Osteocyte (in vitro differentiated cells): ENCODE measurements at places on chromosomes 3 and 15. TPM values are rescaled to one million over a fixed set of nuclear protein-coding genes. Genes with fewer than 3 reads are reported as not detected.
A peak's percentile ranks its signal among the peaks of the same experiment; 100 is the strongest.

GP9 gene
- not detected in 2 replicates for total RNA-seq

ABHD17C gene
- 14.4 and 17.7 TPM in 2 replicates for total RNA-seq

GRCh38 chr3:134852893-134853351 lies 57.9 kb downstream of the EPHB1 start:
- H3K4me1 ChIP-seq: no peaks in the 10 kb centered on the region
- no peak overlapping the region for H3K27ac ChIP-seq
- no peak overlapping the region for H3K4me3 ChIP-seq
- DNase-seq: no peak
- no peaks in the 10 kb centered on the region for H3K27me3 ChIP-seq

DNA sequence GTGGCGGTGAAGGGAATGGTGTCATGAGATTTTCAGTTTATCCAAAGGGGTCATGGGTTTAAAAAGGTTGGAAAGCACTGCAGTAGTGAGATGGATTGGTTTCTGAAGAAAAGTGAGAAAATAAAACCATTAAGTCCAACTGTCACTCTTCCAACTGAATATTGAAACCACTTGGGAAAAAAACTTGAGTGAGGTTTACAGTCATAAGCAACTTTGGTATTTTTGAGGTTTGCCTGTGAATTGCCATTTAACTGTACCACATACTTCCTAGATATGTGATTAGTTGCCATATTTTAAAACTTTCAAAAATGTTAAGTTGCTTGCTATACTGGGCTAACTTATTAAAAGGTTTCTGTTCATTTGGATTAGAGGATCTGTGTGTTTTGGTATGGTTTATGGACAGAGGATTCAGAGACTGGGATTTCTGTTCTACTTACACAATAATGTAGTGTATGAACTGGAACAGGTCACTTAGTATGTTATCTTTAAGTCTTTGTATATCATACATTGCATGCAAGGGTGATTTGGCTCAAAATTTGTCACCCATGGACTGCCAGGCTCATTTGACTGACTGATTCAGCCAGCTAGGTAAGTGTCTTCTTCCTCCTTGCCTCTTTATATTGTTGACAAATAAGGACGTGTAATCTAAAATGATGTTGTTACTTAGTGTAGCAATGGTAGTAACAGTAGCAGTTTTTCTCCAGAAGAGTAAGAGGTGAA lies 201.4 kb upstream of the EOMES start:
- H3K4me1 ChIP-seq: no peaks in the 10 kb centered on the region
- no peak overlapping the region for H3K4me3 ChIP-seq
- peaks cover 5% of the 10 kb centered on the region for H3K27me3 ChIP-seq
- no peak for DNase-seq
- no peaks in the 10 kb centered on the region for H3K36me3 ChIP-seq
- H3K27ac ChIP-seq: no peak overlapping the region

DNA sequence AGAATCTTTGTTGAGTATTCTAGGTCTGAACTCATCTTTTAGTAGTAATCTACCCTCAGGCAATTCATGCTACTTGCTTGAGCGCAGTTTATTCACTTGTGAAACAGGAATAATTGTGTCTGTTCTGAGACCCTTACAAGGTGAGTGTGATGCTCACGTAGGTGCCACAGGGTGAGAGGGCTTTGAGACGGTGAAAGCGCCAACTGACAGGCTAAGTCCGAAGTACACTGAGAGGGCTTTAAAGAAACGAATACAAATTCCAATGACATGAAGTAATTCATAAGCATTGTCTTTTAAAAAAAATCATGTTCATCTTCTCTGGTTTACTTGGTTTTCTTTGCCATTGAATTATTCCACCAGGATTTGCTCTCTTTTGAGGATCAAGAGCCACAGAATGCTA lies 393.7 kb upstream of the RGMA start:
- no peak overlapping the region for H3K4me3 ChIP-seq
- H3K27ac ChIP-seq: no peak overlapping the region

GRCh38 chr3:176088962-176089383 lies 1108.3 kb downstream of the TBL1XR1 start:
- no peak overlapping the region for H3K4me3 ChIP-seq
- no peaks in the 10 kb centered on the region for H3K27me3 ChIP-seq
- H3K36me3 ChIP-seq: peaks cover 9% of the 10 kb centered on the region
- no peak for DNase-seq
- peaks cover 10% of the 10 kb centered on the region for H3K4me1 ChIP-seq

DNA sequence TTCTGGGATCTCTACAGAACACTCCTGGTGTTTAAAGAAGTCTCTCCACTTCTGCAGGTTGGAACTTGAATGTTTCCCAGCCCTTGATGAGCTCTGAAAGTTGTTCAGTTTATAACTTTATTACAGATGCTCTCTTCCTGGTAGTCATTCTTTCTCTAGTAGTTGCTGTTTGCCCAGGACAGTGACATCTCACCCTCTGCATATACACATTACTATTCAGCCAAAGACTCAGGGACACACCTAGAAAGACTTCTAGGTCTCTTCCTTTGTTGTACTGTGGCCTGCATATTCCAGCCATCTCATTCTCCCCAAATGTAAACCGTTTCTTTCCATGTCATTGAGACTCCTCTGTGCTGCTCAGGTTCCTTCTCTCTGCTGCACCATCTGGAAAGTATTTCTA lies 76.7 kb downstream of the MITF start:
- H3K27me3 ChIP-seq: no peaks in the 10 kb centered on the region
- DNase-seq: no peak
- H3K27ac ChIP-seq: no peak overlapping the region

GRCh38 chr3:8970971-8971589 lies 7.8 kb upstream of the RAD18 start:
- no peak overlapping the region for H3K27ac ChIP-seq
- H3K36me3 ChIP-seq: no peaks in the 10 kb centered on the region
- H3K27me3 ChIP-seq: no peaks in the 10 kb centered on the region
- H3K4me1 ChIP-seq: peaks cover 3% of the 10 kb centered on the region
- H3K4me3 ChIP-seq: no peak overlapping the region

GRCh38 chr3:114450008-114450596 lies 156.3 kb downstream of the TIGIT start:
- peaks cover 11% of the 10 kb centered on the region for H3K4me1 ChIP-seq
- no peak overlapping the region for H3K4me3 ChIP-seq
- peaks cover 2% of the 10 kb centered on the region for H3K36me3 ChIP-seq
- no peak overlapping the region for H3K27ac ChIP-seq
- DNase-seq: no peak

DNA sequence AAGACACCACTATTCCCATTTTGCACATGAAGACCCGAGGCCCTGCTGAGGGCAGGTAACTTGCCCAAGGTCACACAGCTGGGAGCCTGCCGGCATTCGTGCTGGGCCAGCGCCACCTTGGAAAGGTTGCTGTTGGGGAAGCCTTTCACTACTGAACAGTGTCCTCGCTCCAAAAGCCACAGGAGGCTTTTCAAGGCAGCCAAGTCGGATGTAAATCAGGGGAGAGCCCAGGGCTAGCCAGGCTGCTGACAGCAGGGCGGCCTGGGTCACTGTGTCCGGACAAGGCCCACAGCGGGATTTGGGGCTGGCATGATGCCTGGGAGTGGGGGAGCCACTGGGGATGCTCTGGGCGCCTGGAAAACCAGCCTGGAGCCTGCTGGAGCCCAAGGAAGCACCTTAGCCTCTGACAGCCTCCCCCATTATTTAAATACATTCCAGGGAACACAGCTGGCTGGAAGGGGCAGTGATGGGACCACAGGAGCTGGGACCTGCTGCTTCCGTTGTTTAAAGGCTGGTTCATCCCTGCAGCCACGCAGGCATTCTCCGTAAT lies 10.5 kb downstream of the SLC6A6 start:
- DNase-seq: no peak
- peak overlapping the region; percentile 11 for H3K4me3 ChIP-seq
- H3K36me3 ChIP-seq: peaks cover 2% of the 10 kb centered on the region

GRCh38 chr3:149511040-149511626 lies 36.6 kb downstream of the TM4SF4 start:
- no peaks in the 10 kb centered on the region for H3K27me3 ChIP-seq
- H3K4me1 ChIP-seq: peaks cover 32% of the 10 kb centered on the region
- no peaks in the 10 kb centered on the region for H3K36me3 ChIP-seq
- H3K4me3 ChIP-seq: no peak overlapping the region
